Activated T-helper 9 cell treated with anti-CD3 and anti-CD28 coated beads, Interleukin-2, amount 50 U/mL, for 16 hours (primary cell): ENCODE measurements at places on chromosomes 11 and 22.

DNA sequence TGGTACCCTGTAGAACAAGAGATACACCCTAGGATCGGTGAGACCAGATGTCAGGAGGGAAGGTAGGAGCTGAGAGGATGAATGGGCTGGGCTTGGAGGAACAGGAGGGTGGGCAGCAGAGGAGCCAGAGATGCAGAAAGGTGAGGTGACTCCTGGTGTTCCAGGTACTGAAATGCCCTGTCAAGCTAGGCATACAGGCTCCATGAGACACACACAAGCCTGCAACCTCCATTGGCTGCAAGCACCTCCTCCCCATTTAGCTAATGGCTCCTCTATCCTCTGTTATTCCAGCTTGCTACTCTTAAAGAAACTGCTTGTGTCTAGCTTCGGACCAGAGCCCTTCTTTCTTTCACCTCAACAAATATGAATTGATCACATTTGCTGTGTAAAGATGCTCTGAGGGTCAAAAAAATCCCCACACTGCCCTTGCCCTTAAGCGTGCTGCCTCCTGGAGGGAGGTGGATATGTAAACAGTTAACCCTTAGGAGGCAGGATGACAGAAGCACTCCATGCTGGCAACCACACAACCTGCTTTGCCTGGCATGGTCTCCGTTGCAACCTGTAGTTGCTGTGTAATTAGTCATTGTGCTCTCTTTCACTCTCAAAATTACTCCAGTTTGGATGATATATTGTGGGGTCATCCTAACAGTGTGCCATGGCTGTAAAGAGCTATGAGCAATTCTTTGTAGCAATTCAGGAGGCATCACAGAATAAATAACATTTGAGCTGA, 156.0 kb downstream of the PKNOX2 start:
- DNase-seq = no peak

DNA sequence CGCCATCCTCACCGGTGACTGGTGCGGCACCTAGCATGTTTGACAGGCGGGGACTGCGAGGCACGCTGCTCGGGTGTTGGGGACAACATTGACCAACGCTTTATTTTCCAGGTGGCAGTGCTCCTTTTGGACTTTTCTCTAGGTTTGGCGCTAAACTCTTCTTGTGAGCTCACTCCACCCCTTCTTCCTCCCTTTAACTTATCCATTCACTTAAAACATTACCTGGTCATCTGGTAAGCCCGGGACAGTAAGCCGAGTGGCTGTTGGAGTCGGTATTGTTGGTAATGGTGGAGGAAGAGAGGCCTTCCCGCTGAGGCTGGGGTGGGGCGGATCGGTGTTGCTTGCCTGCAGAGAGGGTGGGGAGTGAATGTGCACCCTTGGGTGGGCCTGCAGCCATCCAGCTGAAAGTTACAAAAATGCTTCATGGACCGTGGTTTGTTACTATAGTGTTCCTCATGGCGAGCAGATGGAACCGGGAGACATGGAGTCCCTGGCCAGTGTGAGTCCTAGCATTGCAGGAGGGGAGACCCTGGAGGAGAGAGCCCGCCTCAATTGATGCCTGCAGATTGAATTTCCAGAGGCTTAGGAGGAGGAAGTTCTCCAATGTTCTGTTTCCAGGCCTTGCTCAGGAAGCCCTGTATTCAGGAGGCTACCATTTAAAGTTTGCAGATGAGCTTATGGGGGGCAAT, 1.1 kb downstream of the NEAT1 start:
- DNase-seq = no peak

- no peak for DNase-seq
Measured at GRCh38 chr22:30654361-30654760, 13.3 kb downstream of the DUSP18 start.

DNA sequence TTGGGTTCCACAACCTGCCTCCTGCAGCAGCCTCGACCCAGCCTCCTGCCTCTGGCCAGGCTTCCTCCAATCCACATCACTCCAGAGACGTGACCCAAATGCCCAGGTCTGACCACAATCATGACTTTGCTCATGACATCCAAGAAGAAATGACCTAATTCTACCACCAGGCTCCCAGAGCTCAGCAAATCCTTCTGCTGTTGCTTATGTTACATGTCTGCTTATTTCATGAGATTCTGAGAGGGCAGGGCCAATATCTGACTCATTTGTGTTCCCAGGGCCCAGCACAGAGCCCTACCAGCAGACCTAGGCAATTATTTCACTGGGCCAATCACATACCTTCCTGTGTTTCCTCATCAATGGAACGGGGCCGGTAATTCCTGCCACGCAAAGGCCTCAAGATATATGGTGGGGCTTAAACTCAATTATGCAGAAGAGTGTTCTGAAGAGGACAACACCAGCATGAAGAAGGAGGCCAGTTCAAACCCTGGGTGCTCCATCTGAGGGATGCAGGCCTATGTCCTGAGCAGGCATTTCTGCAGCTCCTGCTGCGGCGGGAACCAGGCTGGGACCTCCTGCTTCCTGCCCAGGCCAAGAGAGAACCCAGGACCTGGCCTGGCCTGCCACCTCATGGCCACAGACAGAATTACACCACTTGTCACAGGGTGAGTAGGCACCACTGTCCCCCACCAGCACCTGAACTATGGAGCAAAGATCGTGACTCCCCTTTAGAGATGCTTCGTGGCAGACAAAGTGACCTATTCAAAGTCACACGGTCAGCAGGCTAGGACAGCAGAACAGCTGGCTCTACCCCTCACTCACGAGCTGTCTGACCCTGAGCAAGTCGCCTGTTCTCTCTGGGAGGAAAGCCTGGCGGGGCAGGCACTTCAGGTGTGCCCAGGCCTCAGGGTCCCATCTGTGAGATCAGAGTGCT, 5.9 kb downstream of the CENPM start:
- DNase-seq = peak; percentile 75

- no peak for DNase-seq
Measured at GRCh38 chr11:116517584-116517983, 255.2 kb downstream of the BUD13 start.

- no peak for DNase-seq
Measured at GRCh38 chr11:96143041-96143521, 199.9 kb downstream of the MAML2 start.

- DNase-seq = no peak
Measured at GRCh38 chr22:29138556-29139305, 65.9 kb downstream of the KREMEN1 start.

GRCh38 chr11:72848846-72849466, 34.7 kb downstream of the ATG16L2 start:
- no peak for DNase-seq

DNA sequence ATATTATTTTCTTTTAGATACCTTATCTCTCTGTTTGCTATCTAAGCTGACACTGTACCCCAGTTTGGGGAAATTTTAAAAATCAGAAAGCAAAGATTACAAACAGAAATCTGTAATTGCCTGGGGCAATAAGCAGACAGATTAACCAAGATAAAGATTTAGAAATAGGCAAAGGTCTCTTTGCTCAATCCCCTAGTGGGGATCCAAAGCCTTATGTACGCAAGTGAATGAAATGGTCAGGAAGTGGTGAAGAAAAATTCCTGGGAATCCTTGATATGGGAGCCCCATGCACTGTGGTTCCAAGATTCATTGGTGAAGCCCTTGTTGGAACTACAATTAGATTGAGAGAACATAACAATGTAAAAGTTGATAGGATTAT, 139.5 kb upstream of the GUCY1A2 start:
- DNase-seq = no peak

DNA sequence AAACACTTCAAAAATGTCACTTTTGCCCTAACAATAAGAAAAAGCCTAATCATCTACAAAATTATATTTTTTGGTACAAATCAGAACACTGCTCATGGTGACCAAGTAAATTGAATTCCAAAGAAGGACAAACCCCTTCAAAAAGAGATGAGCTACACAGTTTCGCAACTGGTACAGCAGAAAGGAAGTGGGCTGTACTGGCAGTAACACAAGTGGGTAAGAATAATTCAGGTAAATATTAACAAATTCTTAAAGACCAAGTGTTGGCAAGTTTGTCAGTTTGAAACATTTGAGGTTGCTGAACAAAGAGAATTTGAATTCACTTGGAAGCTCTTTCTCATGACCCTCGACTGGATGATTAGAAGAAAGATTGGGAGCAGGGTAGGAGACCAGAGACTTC, 35.5 kb downstream of the MSANTD4 start:
- DNase-seq = no peak

DNA sequence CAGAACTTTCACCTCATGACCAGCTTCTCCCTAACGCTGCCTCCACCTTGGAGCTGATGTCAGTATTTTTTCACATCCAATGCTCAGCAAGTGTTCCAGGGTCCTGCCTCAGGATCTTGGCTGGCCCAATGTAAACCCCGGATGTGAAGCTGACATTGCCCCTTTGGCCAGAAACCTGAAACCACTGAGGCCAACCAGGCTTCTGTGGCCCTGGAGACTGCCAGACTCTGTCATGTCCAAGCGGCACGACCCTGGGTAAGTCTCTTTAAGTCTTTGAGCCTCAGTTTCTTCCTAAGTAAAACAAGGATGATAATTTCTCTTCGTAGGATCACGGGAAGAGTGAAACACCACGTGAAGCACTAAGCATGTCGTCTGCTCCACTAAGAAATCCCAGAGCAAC, 22.8 kb downstream of the SERPIND1 start:
- no peak for DNase-seq

DNA sequence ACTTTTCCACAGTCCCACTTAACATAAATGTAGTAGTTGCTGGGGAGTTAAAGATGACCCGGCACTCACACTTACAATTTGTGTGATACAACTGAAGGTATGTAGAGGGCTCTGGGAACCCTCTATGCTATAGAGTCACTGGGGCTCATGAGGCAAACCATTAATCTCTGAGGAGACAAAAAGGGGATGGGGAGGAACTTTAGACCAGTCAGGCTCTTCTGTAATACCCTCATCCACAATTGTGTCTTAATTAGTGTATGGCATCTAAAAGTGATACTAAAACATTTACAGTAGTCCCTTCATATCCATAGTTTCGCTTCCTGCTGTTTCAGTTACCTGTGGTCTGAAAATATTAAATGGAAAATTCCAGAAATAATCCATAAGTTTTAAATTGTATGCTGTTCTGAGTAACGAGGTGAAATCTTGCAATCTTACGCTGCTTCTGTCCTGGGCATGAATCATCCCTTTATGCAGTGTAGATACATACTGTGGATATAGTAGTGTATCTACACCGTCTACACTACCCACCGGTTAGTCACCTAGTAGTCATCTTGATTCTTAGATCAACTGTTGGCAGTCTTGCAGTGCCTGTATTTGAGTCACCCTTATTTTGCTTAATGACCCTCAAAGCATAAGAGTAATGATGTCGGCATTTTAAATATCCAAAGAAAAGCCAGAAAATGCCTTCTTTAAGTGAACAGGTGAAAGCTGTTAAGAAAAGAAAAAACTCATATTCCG, 12.2 kb downstream of the CBL start:
- DNase-seq = no peak

GRCh38 chr11:12794576-12795230, 120.5 kb downstream of the TEAD1 start:
- DNase-seq = no peak

GRCh38 chr11:123483058-123483457, 53.0 kb downstream of the GRAMD1B start:
- no peak for DNase-seq

DNA sequence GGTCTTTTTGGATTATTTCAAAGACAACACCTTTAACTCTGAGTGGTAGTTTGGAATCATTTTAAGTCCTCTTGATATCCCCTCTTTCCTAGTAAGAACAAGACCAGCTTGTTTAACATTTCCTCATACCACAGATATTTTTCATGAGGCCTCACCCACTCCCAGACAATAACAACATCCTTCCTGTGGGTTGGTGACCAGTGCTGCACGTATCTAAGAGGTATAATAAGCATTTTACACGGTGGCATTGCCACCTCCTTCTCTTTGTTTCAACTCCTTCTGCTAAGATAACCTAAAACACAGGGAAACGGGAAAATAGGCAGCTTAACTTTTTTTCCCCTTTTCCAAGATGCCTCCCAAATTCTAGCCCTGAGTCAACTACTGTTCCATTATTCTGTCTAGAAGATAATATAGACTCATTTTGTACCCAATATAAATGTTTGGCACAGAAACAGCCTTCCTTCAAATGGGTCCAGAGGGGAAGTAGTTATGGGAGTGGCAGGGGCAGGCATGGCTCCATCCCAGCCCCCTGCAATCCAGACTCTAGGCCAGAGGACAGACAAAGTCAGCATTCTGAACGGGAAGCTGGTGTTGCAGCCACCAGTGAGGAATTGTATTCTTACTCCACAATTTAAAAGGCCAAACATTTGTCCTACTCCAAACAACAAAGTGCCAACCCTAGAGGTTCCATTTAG, 28.5 kb downstream of the MAML2 start:
- no peak for DNase-seq

DNA sequence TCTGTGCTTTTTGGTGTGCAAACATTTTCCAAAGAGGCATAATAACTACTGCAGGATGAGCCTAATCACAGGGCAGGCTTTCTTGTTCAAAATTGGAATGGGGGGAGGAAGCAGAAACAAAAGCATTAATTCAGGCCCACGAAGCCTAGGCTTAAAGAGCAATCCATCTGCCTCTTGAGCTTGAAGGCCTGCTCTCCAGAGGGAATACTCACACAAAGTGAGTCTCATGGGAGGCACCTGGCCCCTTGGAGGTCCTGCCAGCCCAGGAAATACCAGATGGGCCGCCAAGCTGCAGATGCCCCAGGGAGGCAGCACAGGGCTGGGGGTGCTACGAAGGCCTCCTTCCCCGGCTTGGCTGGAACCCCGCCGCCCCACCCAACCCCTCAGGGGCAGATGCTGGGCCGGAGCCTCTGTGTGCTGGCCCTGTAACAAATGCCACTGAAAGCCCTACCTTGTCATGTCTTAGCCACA, 39.3 kb upstream of the COMT start:
- no peak for DNase-seq

DNA sequence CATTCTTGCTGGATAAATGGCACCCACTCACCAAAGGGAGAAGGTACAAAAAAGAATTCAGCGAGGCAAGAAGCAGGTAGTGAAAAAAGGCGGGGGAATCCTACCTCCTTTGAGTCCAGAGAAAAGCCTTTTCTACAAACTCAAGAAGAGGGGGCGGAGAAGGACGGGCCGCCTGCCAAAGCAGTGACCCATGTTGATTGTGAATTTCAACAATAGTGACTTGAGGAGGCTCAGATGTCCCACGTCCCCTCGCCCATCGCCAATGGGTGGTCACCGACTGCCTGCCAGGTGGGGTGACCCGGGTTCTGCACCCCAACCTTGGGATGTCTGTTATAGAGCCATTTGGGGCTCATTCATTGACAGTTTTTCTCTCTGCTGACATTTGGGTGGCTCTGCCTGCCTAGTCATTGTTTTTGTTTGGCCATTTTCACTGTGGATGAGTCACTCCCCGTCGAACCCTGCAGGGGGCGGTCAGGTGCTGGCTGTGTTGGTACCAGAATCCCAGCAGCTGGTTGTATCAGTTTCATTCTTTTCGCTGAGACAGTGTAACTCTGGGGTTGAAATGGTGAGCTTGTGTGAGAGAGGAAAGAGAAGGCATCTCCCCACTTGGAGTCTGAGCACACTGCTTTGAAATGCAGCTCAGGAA, 163.4 kb upstream of the NCAM1 start:
- no peak for DNase-seq

GRCh38 chr22:49861642-49862495, 8.2 kb downstream of the ZBED4 start:
- no peak for DNase-seq
